NCI-H187 (cell line): ENCODE measurements at places on chromosomes 7 and 10.

DNA sequence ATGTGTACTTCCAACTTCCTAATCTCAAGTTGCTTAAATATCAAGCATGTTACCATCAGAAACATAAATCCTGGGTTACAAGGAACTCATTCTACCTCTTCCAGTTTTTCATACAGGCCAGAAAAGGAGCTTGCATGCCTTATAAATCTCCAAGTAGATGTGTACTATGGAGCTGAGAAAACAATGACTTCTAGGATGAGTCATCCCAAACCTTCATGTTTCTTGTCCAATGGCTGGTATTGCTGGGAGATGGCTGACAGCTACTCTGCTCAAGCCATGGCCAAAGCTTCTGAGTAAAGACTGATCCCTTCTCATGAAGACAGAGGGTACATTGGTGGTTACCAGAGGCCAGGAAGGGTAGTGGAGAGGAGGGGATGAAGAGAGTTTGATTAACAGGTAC lies 8.6 kb downstream of the RAPGEF5 start:
- DNase-seq: no peak

DNA sequence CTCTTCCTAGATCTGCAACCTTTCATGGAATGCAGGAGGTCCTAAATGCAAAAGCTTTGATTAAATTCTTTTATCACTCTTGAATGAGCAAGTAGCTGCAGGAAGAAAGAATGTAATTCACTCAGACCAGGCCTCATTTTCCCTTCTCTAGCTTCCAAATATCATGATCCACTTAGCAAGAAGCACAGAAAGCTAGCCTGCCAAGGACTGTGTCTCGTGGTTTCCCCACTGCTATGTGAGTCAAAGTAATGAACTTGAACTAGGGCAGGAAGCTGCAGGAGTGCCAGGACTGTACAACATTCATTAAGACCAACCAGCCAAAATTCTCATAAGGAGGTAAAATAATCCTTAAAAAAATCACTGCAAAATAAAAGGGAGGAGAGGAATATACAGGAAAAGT lies 379.2 kb downstream of the CALN1 start:
- no peak for DNase-seq

DNA sequence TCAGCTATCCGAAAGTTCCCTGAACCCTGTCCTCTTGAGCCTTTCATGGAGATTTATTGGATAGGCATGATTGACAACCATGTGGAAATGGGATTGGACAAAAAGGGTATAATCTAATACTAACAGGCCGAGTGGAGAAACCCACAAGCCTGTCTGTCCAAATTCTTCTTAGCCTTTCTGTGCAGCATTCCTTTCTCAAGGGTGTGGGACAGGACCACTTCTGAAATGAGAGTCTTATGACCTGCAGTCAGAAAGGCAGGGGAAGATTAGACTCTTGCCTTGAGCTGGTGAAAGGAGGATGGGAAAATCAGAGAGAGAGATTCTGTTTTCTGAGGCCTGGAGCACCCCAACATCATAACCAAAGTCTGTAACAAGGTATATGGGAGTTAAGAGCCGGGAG lies 85.5 kb downstream of the MAPK8 start:
- no peak for DNase-seq

DNA sequence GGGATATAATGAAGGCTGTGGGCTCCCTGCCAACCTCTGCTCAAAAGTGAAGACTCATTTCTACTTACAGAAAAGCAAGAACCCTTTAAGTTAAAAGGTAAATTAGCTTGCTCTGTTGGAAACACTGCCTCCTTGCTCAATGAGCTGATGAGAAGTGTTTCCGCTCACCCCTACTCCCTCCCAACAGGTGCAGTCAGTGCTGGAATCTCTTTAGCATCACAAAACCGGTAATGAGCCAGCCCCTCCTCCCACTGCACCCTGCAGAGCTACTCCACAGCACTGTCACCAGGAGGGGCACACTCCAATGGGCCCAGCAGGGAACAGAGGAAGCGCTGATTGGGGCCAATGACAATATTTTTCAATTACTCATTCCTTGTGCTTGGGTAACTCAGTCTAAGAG lies 262.5 kb downstream of the TCERG1L start:
- peak; percentile 7 for DNase-seq

- DNase-seq: no peak
Observed at GRCh38 chr7:126044662-126045061, 1115.0 kb upstream of the POT1 start.

DNA sequence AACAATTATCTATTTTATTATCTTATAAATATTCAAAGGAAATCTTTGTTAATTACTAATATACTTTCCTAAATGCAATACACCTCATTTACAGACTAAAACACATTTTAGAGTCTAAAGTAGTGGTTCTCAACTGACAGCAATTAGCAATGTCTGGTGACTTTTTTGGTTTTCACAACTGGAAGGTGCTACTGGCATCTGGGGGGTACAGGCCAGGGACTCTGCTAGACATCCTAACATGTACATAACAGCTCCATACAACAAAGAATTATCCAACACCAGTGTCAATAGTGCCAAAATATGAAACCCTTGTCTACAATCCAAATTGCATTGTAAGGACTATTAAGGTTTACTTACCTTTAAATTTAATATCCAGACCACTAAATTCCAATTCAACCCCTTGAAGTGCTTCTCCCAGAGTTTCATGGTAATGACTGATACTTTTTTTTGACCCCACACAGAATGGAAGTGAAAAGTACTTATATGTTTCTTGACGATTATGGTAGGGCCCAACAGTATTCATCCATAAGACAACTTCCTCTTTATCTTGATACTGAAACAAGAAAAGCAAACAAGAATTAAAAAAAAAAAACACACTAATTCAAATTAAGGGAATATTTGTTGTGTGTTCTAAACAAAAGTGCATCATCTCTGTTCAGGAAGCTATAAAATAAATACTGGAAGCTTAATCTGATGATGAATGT lies 10.4 kb downstream of the TM9SF3 start:
- DNase-seq: no peak

- DNase-seq: no peak
Observed at GRCh38 chr10:60140651-60141632, 234.6 kb upstream of the CCDC6 start.

- no peak for DNase-seq
Observed at GRCh38 chr7:103573479-103574058, 127.6 kb upstream of the SLC26A5 start.

- DNase-seq: no peak
Observed at GRCh38 chr10:93712593-93712992, 10.2 kb upstream of the FRA10AC1 start.

- DNase-seq: no peak
Observed at GRCh38 chr7:128812514-128813168, 17.6 kb upstream of the FLNC start.

- no peak for DNase-seq
Observed at GRCh38 chr7:7330997-7331396, 148.7 kb downstream of the C1GALT1 start.

DNA sequence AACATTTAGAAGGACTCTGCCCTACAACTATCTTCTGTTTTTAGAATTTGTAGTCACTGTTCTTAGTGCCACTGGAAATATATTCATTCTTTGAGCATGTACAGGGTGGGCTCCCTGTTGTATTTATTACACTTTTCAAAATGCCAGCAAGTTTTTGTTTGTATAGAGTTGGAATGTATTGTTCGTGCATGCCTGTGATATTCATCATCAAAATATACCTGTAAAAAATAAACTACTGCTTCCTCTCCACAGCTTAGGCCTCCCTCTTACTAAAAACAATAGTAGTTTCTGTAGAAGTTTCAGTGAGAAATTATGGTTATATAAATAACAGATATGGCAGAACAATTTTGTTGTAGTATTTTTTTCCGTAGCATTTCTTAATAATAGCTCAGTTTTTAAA lies 61.6 kb downstream of the NHLRC2 start:
- DNase-seq: no peak

DNA sequence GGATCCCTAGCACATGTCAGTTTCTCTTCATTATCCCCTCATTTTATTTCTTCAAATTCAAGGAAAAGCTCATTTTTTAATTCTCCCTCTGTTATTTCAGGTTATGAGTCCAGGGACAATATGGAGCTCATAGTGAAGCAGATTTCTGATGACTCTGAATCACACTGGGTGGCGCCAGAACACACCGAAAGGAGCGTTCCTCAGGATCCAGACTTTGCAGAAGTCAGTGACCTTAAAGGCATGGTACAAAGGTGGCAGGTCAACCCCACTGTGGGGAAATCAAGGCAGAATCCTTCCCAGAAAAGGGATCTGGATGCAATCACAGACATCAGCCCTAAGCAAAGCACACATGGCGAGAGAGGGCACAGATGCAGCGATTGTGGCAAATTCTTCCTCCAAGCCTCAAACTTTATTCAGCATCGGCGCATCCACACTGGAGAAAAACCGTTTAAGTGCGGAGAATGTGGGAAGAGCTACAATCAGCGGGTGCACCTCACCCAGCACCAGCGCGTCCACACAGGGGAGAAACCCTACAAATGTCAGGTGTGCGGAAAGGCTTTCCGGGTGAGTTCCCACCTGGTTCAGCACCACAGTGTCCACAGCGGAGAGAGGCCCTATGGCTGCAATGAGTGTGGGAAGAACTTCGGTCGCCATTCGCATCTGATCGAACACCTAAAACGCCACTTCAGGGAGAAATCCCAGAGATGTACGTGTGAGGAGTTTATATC lies 21.4 kb downstream of the ZKSCAN5 start:
- DNase-seq: no peak

- DNase-seq: no peak
Observed at GRCh38 chr10:126133082-126133620, 236.8 kb downstream of the FANK1 start.

DNA sequence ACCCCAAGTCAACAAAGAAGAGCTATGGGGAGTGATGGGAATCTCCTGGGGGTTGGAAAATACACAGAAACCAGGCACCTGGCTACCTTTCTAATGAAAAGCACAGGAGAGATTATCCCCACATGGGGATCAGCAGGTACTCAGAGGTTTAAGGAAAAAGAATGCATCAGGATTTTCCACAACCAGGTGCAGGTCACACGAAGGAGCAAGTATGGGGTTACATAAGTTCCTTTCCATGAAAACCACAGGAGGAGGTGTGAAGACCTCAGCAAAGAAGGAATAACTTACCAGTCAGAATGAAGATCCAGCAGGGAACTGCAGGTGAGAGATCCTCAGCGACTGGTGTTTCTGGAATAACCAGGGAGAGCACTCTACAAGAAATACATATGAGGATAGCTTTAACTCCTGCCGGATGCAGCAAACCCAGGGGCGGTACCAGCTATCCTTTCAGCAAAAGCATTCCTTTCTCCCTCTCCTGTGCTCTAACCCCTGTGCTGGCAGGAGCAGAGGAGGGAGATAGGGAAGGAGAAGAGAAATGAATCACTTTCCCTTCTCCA lies 116.7 kb upstream of the TMEM106B start:
- DNase-seq: no peak

- DNase-seq: no peak
Observed at GRCh38 chr10:34373211-34373610, 441.9 kb downstream of the PARD3 start.

- no peak for DNase-seq
Observed at GRCh38 chr7:21191321-21192073, 236.4 kb upstream of the SP4 start.

DNA sequence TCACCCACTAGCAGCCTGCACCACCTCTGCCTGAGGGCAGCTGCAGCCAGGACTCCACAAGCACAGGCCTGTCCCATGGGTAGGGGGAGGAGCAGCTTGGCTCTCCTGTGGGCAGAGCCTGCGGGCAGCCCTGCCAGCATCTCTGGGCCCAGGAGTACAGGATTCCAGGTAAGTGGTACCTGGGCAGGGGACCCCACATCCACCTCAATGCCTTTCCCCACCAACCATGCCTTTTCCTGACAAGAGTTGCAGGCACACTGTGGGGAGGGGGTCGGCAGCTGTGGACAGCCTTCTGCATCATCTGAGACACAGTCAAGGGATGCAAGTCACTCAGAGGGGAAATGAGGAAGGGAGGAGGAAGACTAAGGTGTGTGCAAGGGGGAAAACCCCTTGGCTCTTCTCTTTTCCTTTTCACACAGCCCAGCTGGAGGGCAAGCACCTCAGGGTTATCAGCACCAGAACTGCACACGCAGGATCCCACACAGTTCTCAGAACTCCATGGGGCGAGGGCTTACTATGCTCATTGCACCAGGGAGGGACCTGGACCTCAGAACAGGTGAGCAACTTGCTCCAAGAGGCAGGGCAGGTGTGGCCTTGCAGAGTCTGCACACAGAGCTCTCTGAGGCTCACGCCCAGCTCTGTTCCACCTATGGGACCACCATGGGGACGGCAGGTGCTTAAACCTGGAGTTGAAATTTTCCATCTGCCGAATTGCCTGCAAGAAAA lies 16.5 kb upstream of the ANTXRL start:
- DNase-seq: no peak
